Muscle of back (tissue), 13 donors: ENCODE measurements at places on chromosomes 7 and 10.
A peak's percentile ranks its signal among the peaks of the same experiment; 100 is the strongest.

- DNase-seq: no peak
These were observed 85.2 kb downstream of the AMPH start for GRCh38 chr7:38545977-38546376.

DNA sequence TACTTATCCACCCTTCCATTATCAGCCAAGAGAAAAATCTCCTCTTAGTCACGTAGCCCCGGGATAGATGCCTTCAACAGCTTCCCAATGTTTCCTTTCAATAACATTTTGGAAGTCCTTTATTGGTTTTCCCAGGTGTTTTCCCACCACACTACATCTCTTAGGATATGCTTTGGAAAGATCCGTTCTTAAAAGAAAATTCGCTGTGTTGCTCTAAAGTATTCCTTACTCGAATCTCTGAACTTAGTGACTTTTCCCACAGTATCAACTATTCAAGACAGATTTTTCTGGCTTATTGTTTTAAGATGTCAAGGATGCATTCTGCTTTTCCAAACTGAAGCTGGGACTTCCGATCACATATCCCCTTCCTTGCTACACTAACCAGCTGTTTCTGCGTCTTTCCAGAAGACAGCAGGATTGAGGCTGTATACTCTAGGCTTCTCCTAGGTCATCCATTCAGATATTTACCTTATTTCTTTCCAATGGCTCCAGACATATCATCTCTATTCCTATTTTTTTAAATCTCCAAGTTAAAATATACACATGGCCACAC is 36.5 kb upstream of the SVIL start:
- DNase-seq: peak; percentile 56

- no peak for DNase-seq
These were observed 98.0 kb downstream of the NPSR1 start for GRCh38 chr7:34756025-34756437.

GRCh38 chr7:135879233-135879632 is 97.9 kb downstream of the MTPN start:
- no peak for DNase-seq

GRCh38 chr7:46007990-46008643 is 87.0 kb upstream of the IGFBP3 start:
- peak; percentile 74 for DNase-seq

GRCh38 chr7:5284304-5285281 is 1.9 kb downstream of the SLC29A4 start:
- DNase-seq: peak; percentile 73

- no peak for DNase-seq
These were observed 48.5 kb upstream of the PHYHIPL start for GRCh38 chr10:59127991-59128390.

- DNase-seq: peak; percentile 43
These were observed 26.5 kb upstream of the GSAP start for GRCh38 chr7:77442636-77443035.

GRCh38 chr10:73553761-73554160 is 37.4 kb downstream of the USP54 start:
- peak; percentile 30 for DNase-seq

DNA sequence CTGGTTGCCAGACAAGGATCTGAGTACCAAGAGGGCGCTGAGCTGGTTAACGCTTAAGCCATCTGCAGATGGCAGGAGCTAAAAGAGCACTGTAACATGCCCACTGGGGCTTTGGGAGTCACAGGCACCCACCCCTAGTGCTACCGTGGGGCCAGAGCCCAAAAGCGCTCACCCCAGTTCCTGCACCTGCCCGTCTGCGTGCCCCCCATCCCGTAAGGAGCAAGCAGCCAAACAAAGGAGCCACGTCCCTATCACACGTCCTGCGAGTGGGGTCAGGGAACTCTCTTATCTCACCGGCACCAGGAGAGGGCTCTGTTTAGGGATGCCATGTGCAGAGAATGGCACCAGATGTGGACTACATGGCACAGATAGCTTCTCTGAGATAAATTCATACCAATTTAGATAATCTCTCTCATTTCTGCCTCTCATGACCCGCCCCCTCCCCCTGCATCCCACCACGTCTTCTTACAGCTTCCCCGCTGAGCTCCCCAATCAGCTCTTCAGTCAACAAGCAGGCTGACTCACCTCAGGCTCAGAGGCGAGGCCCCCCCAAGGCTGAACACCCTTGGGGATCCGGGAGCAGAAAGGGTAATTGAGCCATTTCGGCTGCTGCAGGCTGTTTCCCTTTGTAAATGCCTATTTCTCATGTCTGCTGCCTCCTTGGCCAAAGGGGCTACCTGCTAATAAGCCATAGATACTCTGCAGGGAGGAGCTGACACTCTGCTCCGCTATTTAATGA is 235.7 kb downstream of the GRID1 start:
- DNase-seq: no peak

GRCh38 chr7:4681218-4681851 is 760 bp upstream of the FOXK1 start:
- DNase-seq: no peak

DNA sequence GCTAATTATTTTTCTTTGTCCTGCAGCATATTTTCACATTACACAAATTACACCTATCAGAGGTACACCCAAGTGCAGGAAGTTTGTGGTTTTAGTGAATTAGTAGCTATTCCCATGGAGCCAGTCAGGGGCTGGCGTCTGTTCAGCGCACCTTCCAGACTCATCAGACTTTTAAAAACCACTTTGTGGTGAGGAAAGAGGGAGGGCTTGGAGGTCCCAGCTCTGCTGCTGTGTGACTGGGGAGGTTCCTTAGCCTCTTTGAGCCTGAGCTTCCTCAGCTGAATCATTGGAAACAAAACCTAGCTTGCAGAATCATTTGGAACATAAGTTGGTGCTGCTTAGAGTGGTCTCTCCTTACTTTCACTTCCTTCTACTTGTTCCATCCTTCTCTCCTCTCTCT is 175.4 kb downstream of the SORCS3 start:
- DNase-seq: no peak

- no peak for DNase-seq
These were observed 98.2 kb downstream of the PFKFB3 start for GRCh38 chr10:6300784-6301460.

GRCh38 chr7:101087334-101088068 is 2.2 kb downstream of the TRIM56 start:
- DNase-seq: no peak

DNA sequence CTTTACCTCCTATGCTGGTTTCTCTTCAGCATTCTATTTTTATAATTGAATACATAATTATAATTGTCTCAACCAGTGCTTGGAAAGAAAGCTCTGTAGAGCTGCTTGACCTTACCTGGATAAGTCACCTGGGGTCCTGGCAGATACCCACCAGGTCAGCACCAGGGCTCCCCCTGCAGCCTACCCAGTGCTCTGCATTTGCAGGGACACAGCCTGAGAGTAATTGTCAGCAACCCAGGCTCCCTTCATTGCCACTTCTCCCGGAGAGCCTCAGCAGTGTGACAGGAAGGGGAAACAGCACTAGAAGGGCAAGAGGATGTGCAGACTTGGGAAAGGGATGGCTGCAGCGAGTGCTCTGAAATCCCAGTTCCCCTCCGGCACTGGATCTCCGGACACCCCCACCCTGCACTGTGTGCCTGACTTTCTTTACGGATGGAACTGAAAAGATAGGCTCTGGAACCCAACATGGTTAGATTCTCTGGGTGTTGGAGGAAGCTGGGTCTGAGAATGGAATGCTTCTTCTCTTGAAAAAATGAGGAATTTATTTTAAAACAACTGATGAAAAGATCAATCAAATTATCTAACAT is 11.4 kb upstream of the PAX4 start:
- DNase-seq: no peak

DNA sequence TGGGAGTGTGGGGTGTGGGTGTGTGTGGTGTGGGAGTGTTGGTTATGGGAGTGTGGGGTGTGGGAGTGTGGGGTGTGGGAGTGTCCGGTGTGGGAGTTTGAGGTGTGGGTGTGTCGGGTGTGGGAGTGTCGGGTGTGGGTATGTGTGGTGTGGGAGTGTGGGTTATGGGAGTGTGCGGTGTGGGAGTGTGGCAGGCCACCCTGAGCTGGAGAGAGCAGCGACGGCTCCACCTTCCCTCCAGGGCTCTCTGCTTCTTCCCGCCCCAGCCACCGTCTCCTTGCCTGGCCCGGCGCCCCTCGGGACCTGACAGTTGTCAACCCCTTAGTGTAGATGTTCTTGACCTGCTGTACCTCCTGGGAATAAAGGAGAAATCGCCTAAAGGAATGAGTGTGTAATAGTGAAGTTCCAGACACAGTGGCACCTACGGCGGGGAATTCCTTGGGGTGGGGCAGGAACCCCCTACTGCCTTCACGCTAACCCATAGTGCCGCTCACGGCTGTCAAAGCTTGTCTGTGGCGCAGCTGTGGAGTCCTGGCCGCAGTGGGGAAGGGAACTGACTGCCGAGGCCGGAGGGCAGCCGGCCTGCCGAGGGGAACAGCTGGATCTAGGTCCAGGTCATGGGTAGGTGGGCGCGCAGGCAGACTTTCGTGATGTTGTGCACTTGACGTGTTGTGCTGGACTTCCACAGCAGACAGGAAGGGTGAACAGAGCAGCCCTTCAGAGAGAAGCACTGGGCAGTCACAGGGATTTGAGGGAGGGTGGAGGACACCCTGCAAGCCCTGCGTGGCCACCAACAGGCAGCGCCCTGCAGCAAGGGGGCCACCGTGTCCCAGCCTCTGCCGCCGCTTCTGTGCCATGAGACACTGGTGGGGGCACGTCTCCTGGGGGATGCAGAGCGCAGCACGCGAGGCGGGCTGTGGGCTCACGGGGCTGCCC is 49.0 kb upstream of the EN2 start:
- DNase-seq: no peak

DNA sequence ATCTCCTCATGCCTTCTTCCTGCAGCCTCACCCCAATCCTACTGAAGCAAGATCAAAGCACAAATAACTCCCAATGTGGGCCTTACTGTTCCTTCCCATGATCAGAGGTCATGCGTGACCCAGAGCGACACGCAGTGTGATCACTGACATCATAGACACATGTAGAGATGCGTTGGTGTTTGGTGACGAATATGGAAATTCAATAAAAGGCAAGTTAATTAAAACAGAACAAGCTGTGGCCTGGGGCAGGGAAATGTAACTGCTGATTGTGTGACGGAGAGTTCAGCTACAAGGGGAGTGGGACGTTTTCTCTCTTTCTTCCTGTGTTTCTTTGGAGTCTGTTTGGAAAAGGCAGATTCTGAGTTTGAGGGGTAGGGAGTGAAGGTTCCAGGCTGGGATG is 34.8 kb upstream of the CARD11 start:
- no peak for DNase-seq

GRCh38 chr10:80814147-80814652 is 276.5 kb downstream of the SH2D4B start:
- no peak for DNase-seq

- DNase-seq: no peak
These were observed 152.3 kb downstream of the SDK1 start for GRCh38 chr7:3453398-3453797.

DNA sequence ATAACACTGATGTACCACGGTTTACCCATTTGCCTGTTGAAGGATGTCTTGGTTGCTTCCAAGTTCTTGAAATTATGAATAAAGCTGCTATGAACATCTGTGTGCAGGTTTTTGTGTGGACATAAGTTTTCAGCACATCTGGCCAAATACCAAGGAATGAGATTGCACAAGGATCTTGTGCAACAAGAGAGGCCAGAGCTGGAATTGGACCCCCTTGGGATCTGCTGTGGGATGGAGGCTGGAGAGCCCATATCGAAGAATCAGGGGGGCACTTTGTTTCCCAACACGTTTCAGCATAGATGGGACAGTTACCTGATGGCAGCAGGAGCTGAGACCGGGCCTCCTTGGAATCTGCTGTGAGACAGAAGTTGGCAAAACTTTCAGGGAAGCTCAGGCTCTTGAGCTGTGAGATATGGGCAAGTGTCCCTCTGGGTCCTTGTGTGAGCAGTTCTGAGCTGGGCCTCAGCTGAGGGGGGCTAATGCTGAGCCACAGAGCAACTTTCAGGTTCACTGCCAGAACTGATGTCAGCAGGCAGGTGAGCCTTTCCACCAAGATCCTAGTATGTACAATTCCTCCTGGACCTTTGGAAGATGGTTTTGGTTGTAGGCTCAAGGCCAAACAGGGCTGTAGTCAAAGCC is 115.2 kb upstream of the RAB18 start:
- peak; percentile 38 for DNase-seq

GRCh38 chr7:34153656-34154270 is 248.4 kb downstream of the BMPER start:
- no peak for DNase-seq

- DNase-seq: no peak
These were observed 126.2 kb downstream of the RNF133 start for GRCh38 chr7:122572706-122573105.

DNA sequence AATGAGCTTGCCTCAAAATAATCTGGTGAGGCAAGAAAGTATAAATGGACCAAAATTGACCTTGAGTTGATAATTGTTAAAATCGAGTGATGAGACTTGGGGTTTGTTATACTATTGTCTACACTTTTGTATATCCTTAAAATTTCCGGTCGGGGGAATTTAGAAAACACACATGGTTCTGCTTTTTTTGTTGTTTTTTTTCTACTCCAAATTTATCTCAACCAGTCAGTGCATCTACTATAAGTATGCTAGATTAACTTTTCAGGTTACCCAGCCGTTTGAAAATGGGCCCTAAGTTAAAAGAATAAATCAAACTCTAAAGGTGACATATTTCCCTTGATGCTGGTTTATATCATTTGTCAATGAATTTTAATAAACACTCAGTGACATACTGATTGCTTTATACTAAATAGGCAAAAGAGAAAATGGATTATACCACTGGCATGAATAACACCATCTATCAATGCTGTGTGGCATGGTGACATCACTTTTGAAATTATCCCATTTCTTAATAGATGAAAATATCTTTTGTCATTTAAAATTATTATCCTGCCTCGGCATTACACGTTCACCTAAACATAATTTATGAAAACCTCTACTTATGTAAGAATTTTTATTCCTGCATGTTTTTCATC is 40.3 kb upstream of the ST8SIA6 start:
- no peak for DNase-seq
